ENCODE measurements at places on chromosomes 13 and 19. TPM values are rescaled to one million over a fixed set of nuclear protein-coding genes. Genes with fewer than 3 reads are reported as not detected.

The ATP1A3 gene
- polyA plus RNA-seq: not detected

The CFAP97D2 gene
- polyA plus RNA-seq: not detected

The MEIOSIN gene
- polyA plus RNA-seq: not detected

The ERFL gene
- polyA plus RNA-seq: not detected

GRCh38 chr13:41700790-41701310 is 243.5 kb downstream of the RGCC start:
- peak; percentile 18 for DNase-seq

DNA sequence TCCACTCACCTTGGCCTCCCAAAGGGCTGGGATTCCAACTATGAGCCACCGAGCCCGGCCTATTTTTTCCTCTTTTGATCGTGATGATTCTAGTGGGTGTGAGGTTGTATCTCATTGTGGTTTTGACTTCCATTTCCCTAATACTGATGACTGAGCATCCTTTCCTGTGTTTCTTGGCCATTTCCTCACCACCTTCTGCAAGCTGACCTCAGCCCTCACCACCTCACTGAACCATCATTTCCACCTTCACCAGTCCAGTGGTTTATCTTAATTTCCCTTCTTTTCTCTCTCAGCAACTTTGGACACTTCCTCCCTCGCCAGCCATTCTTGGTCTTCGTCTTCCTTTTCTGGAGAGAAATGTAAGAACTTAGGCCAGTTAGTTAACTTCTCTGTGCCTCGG is 13.0 kb upstream of the BICRA start:
- DNase-seq: no peak

- no peak for DNase-seq
Measured at GRCh38 chr19:35433448-35433847, 14.6 kb upstream of the FFAR2 start.

DNA sequence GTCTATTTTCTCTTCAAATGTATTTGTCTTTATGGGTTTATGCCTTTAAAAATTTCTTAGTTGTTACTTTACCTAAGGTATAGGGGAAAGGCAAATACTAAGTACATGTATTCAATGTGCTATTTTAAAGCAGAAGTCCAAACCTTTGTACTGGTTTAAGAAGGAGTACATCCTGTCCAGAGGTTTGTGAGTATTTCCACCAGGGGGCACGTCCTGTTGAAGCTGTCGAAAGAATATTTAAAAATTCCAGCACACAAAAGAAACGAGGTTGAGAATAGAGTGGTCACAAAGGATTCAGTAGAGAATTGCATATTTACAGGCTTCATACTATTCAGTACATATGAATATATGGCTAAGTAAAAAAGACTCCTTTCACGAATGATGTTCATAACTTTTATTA is 59.8 kb downstream of the URI1 start:
- DNase-seq: no peak

DNA sequence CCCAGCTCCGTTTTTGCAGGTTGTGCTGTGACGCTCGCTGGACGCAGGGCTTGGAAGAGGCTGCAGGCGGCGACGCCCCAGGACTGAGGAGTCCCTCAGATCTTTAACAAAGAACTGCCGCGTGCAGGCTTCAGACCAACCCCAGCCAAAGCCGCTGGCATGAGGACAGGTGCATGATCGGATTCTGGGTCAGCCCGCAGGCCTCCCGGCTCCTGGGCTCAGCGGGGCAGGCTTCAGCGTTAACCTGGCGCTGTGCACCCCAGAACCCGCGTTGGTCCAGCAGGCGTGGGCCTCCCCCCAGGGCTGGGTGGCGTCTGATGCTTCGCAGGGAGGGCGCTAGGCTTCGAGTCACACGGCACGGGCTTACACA is 920 bp upstream of the TIMM13 start:
- no peak for DNase-seq

- DNase-seq: no peak
Measured at GRCh38 chr19:28074773-28075172, 1138.2 kb downstream of the UQCRFS1 start.

DNA sequence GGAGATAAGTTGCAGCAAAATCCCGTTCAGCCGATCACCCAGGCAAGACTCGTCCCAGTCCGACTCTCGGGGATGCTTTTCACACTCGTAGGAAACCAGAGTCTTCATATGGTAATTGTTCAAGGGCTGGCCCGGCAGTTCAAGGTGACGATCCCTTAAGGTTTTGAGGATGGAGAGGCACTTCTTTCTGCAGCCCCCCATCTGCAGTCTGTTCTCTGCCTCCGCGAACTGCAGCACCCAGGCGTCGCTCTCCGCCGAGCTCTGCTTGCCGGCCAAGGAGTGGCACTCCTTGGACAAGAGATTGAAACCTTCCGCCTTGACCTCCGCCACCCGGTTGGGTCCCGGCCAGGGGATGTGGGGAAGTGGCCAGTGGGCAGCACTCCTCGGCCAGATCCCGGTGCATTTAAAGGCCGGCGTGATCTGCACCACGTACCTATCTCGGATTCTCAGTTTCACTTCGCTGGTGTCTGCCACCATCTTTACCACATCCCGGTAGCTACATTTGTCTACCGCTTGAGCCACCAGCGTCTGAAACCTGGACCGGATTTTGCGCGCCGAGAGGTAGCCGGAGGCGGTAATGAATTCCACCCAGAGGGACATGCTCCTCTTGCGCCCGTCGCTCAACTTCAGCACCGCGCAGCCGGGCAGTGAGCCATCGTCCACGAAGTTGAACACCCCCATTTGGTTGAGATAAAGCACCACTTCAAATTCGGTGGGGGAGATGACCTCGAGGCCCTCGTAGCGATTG is 1.1 kb downstream of the MAB21L1 start:
- no peak for DNase-seq

GRCh38 chr13:95643936-95644598 is 439 bp downstream of the DZIP1 start:
- no peak for DNase-seq

- DNase-seq: no peak
Measured at GRCh38 chr13:83876546-83876945, 5.7 kb downstream of the SLITRK1 start.

GRCh38 chr13:50527188-50527587 is 316.3 kb downstream of the DLEU7 start:
- no peak for DNase-seq

DNA sequence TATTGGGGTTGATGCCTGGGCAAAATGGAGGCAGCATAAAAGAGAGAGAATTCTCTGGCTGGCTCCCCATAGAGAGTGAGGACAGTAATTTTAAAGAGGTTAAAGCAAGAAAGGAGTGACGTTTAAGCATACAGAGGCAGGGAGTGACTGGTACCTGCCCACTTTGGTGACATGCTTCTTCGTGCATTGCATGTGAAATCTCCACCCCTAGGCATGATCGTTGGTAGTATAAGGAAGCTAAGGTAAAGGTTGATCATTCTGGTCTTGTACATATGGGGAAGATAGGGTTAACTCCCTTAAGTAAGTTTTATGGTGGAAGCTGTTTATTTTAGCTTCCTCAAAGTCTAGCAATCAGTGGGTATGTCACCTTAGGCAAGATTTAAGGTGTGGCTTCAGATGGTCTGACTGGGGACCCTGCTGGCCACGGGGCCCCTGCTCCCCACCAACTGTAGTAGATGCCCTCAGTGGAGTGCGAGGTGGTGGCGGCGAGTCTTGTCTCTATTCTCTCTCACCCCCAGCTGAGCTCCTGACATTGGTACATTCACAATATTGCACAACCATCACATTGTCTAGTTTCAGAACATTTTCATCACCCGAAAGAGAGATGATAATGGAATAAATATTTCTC is 797.5 kb upstream of the SPRY2 start:
- no peak for DNase-seq

GRCh38 chr19:7294558-7295212 is 471 bp upstream of the INSR start:
- no peak for DNase-seq
